ENCODE measurements at places on chromosomes 2 and 18. TPM values are rescaled to one million over a fixed set of nuclear protein-coding genes. Genes with fewer than 3 reads are reported as not detected.

GRCh38 chr2:213475433-213475832 is 191.2 kb downstream of the SPAG16 start:
- no peak for DNase-seq
- H3K36me3 ChIP-seq: no peaks in the 10 kb centered on the region
- no peaks in the 10 kb centered on the region for H3K4me1 ChIP-seq
- H3K27me3 ChIP-seq: no peaks in the 10 kb centered on the region

DNA sequence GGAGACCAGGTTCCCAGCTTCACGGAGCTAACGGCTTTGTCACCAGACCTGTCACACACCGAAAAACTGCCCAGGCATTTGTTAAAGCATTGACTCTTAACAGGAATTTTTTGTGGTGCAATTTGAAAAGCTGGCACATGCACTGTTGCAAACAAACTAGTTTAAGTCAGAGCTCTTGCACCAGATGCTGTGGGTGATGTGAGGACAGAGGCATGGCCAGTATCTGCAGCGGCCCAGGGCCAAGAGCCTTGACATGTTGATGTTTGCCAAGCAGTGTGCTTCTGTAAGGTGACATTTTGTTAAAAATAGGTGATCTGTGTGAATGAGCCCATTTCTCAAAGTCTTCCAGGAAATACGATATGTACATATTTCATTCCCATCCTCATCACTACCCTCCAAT is 142.5 kb downstream of the MTCL1 start:
- no peaks in the 10 kb centered on the region for H3K4me1 ChIP-seq
- H3K4me3 ChIP-seq: no peak overlapping the region
- H3K27me3 ChIP-seq: no peaks in the 10 kb centered on the region
- no peak overlapping the region for H3K27ac ChIP-seq

- no peak for DNase-seq
- H3K4me3 ChIP-seq: no peak overlapping the region
- no peaks in the 10 kb centered on the region for H3K27me3 ChIP-seq
- no peak overlapping the region for H3K27ac ChIP-seq
- no peaks in the 10 kb centered on the region for H3K36me3 ChIP-seq
- no peaks in the 10 kb centered on the region for H3K4me1 ChIP-seq
Observed at GRCh38 chr18:21257386-21257785, 15.4 kb downstream of the GREB1L start.

DNA sequence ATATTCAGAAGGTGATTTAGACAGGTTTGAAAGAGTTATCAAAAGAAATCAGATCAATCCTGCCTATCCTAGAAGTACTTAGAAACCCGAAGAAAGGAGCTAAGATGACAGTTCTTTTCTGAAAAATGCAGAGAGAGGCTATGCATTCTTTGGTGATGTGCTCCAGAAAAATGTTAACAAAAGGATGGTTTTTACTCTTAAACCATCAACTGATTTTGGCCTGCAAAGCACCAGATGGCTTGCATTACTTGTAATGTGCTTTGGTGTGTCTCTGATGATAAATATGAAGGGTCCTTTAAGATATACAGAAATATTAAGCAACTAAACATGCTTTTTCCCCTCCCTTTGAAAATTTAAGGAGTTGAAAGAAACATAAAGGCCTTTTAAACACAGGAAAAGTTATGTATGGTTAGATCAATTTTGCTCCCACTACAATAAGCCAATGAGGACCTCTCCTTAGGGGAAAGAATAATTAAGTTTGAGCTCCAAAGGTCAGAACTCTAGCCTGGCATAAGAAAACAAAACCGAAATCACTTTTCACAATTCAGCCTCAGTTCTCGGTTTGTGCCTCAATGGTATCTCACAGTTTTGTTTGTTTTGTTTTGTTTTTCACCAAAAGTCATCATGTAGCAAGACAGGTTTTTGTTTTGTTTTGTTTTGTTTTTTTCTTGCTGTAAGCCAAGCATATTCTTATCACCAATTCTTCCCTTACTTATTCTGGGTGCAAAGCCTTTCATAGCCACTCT is 302.4 kb upstream of the NT5C1B start:
- no peak overlapping the region for H3K27ac ChIP-seq
- H3K36me3 ChIP-seq: no peaks in the 10 kb centered on the region
- no peaks in the 10 kb centered on the region for H3K27me3 ChIP-seq
- H3K4me1 ChIP-seq: no peaks in the 10 kb centered on the region
- no peak for DNase-seq

CLEC4F gene
- polyA plus RNA-seq: not detected

- H3K27me3 ChIP-seq: no peaks in the 10 kb centered on the region
- no peak for DNase-seq
- H3K27ac ChIP-seq: no peak overlapping the region
- no peak overlapping the region for H3K4me3 ChIP-seq
Observed at GRCh38 chr18:13564579-13564978, 161.8 kb downstream of the FAM210A start.

RNF125 gene
- 7.7 TPM for polyA plus RNA-seq

PRKAG3 gene
- not detected for polyA plus RNA-seq

MAL gene
- 3.0 TPM for polyA plus RNA-seq

IL36RN gene
- polyA plus RNA-seq: not detected

USP37 gene
- 3.1 TPM for polyA plus RNA-seq

FBXO48 gene
- polyA plus RNA-seq: 1.5 TPM

GRCh38 chr2:175690113-175690837 is 311.8 kb downstream of the LNPK start:
- no peak overlapping the region for H3K4me3 ChIP-seq
- no peaks in the 10 kb centered on the region for H3K36me3 ChIP-seq
- DNase-seq: peak; percentile 48
- no peak overlapping the region for H3K27ac ChIP-seq
- H3K4me1 ChIP-seq: no peaks in the 10 kb centered on the region
- H3K27me3 ChIP-seq: no peaks in the 10 kb centered on the region

CPS1 gene
- polyA plus RNA-seq: 0.07 TPM

DNA sequence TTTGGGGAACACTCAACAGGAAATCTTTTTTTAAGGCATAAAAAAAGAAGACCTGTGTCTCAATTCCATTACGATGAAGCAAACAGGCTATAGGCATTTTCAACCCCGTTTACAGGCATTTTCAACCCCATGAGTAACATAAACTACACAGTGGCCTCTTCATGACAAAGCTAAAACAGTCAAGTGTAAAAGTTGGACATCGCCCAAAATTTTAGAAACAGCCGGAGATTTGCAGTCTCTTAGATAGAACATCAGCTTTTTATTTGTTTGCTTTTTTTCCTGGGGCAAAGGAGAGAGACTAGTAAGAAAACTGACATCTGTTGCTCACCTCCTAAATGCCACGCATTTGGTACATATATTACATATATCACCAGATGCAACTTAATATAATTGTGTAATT is 173.7 kb downstream of the CMPK2 start:
- no peak overlapping the region for H3K4me3 ChIP-seq
- no peak overlapping the region for H3K27ac ChIP-seq
- no peak for DNase-seq
- H3K36me3 ChIP-seq: no peaks in the 10 kb centered on the region

DNA sequence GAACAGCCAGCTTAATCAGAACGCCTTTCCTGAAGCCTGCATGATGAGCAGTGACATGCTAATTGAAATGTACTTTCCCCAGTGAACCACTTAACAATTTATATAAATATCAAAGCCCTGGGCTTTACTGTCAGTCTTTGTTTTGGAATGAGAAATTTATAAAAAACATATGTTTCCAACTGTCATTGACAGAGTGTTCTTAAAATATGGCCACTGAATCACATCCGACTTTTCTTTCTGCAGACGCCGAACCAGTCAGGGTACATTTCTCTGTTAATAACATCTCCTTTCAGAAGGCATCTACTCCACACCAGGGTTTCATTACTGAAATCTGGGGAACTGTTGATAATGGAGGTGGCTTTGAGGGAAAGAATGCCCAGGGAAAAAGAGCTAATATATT is 343.7 kb downstream of the INSIG2 start:
- no peak overlapping the region for H3K4me3 ChIP-seq
- no peak overlapping the region for H3K27ac ChIP-seq
- no peaks in the 10 kb centered on the region for H3K27me3 ChIP-seq
- no peaks in the 10 kb centered on the region for H3K36me3 ChIP-seq

- H3K4me3 ChIP-seq: no peak overlapping the region
- no peak overlapping the region for H3K27ac ChIP-seq
- H3K4me1 ChIP-seq: no peaks in the 10 kb centered on the region
Observed at GRCh38 chr2:7852546-7852945, 829.3 kb upstream of the ID2 start.

GPR75 gene
- 5.9 TPM for polyA plus RNA-seq

ANKZF1 gene
- 152 TPM for polyA plus RNA-seq
